Activated naive CD8-positive, alpha-beta T cell treated with anti-CD3 and anti-CD28 coated beads for 36 hours (primary cell): ENCODE measurements at places on chromosomes 5 and 9. TPM values are rescaled to one million over a fixed set of nuclear protein-coding genes. Genes with fewer than 3 reads are reported as not detected.

The OR1Q1 gene
- total RNA-seq = not detected

The GMCL2 gene
- total RNA-seq = not detected

The MED7 gene
- 15.4 TPM for total RNA-seq

The GPX8 gene
- not detected for total RNA-seq

DNA sequence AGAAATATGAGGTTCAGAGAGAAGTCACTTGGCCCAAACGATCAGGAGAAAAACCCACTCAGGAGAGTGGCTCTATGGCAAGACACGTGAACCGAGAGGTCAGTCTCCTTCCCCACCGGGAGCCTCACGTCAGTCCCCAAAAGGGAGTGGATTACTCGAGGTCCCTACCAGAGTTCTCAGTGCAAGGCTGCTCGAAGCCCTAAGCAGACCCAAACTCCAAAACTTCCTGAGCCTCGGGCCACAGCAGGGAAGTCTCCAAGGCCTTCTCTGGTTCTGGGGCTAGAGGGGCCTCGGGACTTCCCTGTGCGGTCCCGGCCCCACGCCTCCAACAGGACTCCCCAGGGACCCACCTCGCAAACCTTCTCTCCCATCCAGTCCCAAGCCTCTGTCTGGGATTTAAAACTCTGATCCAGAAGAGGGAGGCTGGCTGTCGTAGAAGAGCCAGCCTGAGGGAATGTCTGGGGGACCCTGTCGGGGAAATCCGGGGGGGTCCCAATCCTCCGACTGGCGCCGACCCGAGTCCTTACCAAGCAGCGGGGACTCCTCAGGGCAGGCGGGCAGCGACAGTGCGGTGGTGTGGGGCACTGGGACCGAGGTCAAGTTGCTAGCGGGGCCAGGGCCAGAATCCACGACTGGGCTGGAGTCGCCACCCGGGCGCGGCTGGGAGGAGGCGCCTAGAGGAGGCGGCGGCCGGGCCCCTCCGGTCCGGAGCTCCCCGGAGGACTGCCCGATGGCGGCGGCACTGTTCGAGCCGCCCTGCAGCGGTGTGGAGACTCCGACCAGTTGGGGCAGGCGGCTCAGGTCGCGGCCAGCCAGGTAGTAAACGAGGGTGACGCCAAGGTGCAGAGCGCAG lies 679 bp downstream of the B4GALT1 start:
- H3K4me1 ChIP-seq = peaks cover 56% of the 10 kb centered on the region
- H3K4me3 ChIP-seq = peak overlapping the region; percentile 95
- H3K36me3 ChIP-seq = peaks cover 16% of the 10 kb centered on the region
- no peak for DNase-seq
- H3K27ac ChIP-seq = peak overlapping the region; percentile 93

DNA sequence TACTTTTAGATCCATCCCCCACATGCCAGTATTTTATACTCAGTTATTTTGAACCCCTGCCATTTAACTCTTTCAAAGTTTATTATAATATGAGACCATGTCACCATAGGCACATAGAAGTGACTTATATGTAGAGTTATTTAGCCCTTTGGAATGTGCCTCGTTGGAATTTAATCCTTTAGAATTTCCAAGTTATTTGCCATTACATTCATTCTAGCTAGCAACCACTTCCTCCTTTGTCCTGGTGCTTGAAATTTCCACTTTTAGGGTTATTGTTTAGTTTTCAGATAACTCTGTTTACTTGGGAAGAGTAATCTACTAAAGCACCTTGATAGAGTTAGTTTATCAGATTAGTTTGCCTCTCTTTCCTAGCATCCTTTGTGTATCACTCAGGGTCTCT lies 82.8 kb upstream of the TLE1 start:
- no peak overlapping the region for H3K4me3 ChIP-seq
- no peak for DNase-seq
- no peaks in the 10 kb centered on the region for H3K36me3 ChIP-seq
- H3K27ac ChIP-seq = no peak overlapping the region
- no peaks in the 10 kb centered on the region for H3K4me1 ChIP-seq

- no peak for DNase-seq
- no peak overlapping the region for H3K4me3 ChIP-seq
- H3K36me3 ChIP-seq = no peaks in the 10 kb centered on the region
- H3K27ac ChIP-seq = no peak overlapping the region
- no peaks in the 10 kb centered on the region for H3K27me3 ChIP-seq
- H3K4me1 ChIP-seq = no peaks in the 10 kb centered on the region
Observed at GRCh38 chr9:87578625-87579024, 81.0 kb downstream of the DAPK1 start.

DNA sequence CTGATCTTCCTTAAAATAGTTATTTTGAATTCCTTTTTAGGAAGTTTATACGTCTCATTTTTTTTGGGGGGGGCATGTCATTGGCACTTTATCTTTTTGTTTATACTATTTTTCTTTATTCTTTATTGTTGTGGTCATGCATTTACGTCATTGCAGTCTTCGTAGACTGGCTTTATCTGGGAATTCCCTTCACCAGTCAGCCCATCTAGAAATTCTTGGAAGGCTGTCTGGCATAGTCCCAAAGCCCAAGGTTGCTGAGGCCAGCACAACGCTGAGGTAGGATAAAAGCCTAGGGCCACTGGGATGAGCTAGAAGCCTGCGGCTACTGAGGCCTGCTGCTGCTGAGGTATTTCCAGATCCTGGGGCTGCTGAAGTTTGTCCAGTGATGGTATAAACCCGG lies 121.5 kb downstream of the ISOC1 start:
- no peaks in the 10 kb centered on the region for H3K36me3 ChIP-seq
- no peak overlapping the region for H3K27ac ChIP-seq
- H3K27me3 ChIP-seq = no peaks in the 10 kb centered on the region

DNA sequence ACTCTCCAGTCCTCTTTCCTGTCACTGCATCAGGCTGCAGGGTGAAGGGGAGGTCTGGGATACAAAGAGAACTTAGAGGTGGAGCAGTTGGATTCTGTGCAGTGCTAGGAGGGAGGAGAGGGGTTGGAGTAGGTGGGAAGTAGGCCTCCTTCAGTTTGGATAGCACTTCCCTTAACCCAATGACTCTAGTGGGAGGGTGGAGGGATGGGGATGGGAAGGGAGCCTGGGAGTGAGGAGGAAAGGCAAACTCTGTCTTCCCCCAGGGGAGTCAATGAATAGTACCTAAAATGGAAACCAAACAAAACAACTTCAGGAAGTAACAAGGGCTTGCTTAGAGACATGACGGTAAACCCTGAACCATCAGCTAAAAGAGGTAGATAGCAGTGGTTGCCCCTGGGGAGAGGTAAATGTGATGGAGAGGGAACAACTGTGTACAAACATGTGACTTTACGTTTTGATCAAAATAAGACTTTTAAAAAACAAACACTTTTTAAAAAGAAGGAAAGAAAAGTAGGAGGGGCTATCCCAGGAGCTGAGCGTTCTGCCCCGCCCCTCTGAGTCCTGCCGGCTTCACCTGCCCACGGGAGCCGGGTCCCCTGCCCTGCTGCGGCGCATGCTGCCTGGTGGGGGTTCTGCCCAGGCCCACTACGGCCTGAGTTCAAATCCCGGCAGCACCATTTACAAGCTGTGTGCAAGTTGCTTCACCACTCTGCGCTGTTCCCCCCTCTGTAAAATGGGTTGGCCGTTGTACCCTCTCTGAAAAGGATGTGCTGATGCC lies 30.9 kb downstream of the GSN start:
- peaks cover 15% of the 10 kb centered on the region for H3K27me3 ChIP-seq
- no peaks in the 10 kb centered on the region for H3K36me3 ChIP-seq
- peak overlapping the region; percentile 45 for H3K4me3 ChIP-seq
- no peak overlapping the region for H3K27ac ChIP-seq

DNA sequence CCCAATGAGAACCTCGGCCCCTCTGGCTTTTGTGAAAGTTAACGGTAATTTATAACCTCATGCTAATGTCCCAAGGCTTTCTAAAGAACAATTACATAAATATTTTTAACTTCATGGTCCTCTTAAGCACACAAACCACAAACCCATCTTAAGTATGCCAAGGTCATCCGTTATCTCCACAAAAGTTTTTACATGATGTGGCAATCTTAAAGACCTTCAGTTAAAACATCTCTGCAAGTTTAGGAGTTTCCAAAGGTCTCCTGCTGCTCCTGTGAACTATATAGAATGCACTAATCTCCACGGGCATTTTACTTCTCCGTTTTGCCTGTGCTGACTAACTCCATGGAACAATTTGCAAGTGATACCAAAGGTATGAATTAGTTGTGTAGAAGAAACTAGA lies 228.2 kb downstream of the TLE1 start:
- no peak overlapping the region for H3K4me3 ChIP-seq
- no peaks in the 10 kb centered on the region for H3K27me3 ChIP-seq
- H3K4me1 ChIP-seq = no peaks in the 10 kb centered on the region
- no peak for DNase-seq

GRCh38 chr9:114382699-114383520 lies 4.9 kb downstream of the AKNA start:
- H3K36me3 ChIP-seq = peaks cover 89% of the 10 kb centered on the region
- H3K4me1 ChIP-seq = peaks cover 59% of the 10 kb centered on the region
- peak overlapping the region; percentile 98 for H3K4me3 ChIP-seq
- DNase-seq = peak; percentile 87
- H3K27me3 ChIP-seq = peaks cover 3% of the 10 kb centered on the region
